ENCODE measurements at places on chromosomes 2 and 18.

DNA sequence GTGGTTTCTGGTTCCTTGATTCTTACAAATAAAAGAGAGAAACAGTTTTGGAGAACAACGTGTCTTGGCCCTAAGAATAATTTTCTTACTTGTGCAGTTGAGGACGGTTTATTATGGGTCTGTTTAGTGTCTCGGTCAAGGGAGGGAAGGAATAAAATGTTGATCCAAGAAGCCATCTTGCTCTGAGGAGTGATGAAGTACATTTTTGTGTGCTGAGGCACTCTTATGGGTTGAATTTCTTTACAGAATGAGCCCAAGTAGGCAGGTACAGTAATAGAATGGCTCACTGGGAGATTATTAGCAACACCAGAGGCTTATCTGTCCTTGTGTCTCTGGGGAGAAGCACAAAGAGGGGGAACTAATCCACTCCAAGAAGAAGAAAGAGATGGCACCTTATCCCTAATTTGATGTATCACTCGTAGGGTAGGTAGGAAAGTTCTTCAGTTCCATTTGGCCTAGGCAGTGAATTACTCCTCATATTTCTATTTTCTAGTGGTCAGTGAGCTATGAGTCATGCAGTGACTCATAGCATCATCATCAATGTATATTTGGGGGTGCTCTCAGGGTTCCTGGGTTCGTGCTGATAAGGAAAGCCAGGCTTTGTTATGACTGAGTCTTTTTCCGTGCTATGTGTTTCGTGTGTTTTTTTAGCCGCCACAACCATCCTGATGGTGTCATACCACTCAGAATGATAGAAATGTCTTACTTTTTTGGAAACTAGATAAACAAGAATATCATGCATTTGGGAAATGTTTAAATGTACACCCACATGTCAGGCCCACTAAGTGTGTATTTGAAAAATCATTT, 250.1 kb upstream of the CTAGE1 start:
- no peak for DNase-seq

DNA sequence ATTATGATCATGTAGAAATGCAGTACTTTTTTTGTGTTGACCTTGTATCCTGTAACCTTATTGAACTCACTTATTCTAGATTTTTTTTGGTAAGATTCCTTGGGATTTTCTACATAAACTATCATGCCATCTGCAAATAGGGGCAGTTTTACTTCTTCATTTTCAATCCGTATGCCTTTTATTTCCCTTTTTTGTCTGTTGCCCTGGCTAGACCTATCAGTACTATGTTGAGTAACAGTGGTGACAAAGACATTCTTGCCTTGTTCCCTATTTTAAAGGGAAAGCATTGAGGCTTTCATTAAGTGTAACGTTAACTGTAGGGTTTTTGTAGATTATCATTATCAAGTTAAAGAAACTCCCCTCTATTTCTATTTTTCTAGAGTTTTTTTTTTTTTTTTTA, 92.3 kb downstream of the LYPD1 start:
- DNase-seq: no peak

DNA sequence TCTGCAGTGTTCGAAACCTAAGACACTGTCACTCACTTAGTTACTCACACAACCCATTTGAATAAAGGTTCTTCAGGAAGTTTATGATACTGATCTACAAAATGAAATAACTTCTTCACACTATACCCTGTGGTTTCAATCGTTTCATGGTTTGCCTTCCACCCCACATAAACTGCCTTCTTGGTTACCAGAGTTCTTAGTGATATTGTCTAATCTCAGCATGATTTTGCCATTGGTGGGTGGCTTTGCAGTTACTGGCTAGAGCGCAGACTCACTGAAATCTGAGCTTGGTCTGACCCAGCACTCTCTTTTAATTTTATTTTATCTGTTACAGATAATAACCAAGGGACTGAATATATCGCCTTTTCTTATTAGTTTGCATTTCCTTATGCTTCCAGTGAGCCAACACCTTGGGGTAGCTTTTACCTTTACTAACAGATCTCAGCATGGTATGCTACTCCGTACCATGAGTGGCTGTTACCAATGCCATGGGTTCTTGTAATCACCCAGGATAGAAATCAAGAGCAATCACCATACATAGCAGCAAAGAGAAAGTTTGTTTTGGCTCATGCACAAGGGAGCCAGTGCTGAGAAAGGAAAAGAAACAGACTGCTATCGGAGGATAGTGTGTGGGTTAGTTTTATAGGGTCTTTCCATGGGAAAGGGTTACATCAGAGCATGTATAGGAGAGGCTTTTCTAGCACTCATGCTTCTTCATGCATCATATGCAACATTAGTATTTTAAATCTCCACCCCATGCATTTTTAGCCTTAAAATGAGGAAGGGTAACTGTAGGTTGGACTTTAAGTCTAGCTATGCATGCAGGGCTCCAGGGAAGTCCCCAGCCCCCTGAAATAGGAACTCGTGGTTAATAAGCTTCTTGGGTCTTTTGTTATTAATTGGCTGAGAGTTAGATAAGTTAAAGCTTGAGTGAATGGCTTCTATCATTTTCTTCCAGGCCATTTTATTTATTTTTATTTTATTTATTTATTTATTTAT, 33.3 kb downstream of the ANXA4 start:
- no peak for DNase-seq

GRCh38 chr2:114001152-114001551, 111.3 kb downstream of the ACTR3 start:
- no peak for DNase-seq

DNA sequence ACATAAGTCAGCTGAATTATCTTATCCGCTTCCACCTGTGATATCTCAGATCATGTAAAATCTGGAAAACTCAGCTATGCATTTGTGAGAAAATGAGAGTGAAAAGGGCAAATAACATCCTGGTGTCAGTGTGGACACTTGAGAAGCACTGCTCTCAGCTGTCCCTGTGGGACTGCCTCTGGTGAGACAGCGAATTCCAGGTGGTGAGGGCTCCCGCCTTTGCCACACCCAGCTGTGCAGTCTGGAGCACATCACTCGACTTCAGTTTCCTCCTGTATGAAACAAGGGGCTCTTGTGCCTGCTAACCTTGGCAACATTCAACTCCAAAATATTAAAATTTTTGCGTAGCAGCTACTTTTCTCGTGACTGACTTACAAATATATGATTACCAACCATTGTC, 194.9 kb upstream of the BOD1L2 start:
- no peak for DNase-seq

DNA sequence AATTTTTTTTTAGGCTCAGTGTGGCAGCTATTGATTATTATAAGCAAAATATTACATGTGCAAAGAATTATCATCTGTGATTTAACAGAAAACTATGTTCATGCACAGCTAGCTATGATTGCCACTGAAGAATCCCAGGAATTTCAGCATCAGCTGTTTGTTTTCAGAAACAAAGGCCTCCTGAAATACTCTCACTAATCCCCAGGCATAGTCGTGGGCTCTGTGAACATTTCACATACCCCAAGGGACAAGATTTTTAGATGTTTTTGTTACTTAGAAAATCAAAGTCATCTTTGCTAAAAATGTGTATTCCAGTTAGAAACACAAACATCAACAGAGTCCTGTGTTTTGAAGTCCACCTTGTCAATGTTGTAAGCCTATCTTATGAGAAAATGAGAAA, 156.1 kb downstream of the MYO1B start:
- DNase-seq: no peak

GRCh38 chr2:190947141-190947540, 66.5 kb downstream of the GLS start:
- no peak for DNase-seq

- no peak for DNase-seq
These were observed 71.9 kb upstream of the GALNT5 start for GRCh38 chr2:157185476-157186227.

DNA sequence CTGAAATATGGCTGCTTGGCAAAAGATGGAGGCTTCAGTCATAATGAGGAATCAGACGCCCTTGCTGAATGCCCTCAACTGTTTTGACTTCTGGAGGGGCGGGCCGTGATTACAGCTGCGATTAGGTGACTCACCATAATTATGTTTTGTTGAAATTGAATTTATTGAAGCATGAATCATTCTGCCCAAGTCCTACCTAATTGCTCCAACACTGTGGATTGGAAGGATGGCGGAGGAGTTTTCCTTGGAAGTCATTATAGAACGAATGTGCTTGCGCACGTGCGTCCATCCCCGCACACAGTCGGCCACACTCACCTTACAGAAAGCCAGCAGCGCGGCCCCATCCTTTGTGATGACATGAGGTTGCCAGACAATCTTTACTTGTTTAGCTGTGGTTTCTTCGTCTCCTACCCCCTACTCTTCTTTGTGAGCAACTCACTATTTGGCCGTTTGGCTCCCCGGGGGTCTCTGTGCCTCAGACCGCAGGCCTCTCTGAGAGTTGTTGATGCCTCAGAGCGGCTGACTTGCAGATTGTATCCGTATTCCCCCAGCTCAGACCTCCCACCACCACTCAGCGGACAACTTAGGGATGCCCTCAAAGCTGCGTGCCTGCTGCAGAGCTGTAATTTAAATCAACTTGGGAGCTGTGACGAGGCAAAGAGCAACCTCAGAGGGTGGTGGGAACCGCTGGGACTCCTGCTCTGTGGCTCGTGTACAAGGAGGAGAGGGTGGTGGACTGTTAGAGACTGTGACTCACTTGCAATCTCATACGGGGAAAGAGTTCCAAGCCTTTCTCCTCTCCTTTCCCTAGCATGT, 513.4 kb downstream of the TNS1 start:
- no peak for DNase-seq

DNA sequence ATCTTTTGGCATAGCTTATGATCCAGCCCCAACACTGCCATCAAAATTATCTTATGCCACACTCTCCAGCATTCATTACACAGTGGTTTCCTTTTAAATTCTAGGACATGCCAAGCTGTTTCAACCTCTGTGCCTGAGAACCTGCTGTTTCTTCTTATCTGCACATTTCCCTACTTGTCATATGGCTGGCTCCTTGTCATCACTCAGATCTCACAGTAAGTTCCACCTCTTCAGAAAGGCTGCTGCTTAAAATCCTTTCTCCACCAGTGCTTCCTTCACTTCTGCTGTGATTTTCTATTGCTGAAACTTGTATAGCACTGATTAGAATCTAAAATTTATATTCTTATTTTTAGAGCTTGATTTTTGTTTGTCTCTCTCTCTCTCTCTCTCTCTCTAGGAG, 43.4 kb downstream of the MC4R start:
- no peak for DNase-seq

DNA sequence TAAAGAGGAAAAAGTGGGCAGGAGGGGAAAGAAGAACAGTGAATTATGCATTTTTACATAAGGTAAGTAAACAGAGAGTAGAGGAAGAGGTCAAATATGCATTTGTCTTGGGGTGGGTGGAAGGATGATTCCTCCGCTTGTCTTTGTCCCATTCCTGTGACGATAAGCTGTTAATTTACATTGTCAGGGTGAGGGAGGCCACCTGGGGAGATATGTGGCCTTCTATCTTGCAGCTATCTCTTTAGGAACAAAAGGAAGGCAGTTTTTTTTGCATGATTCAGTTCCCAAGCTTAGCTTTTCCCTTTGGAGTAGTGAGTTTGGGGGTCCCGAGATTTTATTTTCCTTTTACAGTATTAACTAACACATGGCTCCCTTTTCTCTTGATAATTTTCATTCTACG, 2.2 kb upstream of the INPP4A start:
- no peak for DNase-seq

DNA sequence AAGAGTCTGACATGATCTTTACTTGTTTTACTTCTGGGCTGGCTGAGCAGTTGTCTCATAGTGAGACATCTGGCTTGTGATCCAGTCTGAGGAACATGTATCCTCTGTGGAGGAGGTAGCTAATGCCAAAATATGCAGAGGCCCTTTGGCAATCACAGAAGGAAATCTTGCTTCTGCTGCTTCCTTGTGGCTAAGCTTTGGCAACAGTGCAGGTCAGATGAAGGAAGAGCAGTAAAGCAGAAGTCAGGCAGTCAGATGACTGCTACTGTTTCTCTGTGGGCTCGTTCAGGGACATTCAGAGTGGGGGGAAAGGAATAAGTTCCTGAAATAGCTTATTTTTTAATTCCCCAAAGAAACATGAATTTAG, 22.3 kb downstream of the DOK1 start:
- DNase-seq: no peak

DNA sequence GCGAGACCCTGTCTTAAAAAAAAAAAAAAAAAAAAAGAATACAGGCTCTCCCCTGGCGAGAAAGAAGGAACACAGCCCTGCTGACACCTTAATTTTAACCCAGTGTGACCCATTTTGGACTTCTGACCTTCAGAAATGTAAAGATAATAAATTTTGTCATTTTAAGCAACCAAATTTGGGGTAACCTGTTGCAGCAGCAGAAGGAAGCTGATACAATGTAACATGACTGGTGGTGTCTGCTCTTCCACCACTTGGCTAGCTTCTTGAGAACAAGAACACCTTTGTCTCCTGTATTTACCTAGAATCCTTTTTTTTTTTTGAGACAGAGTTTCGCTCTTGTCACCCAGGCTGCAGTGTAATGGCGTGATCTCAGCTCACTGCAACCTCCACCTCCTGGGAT, 6.6 kb upstream of the STK11IP start:
- no peak for DNase-seq

GRCh38 chr2:151808258-151809072, 19.8 kb downstream of the ARL5A start:
- no peak for DNase-seq

GRCh38 chr18:36960038-36960437, 131.1 kb downstream of the KIAA1328 start:
- DNase-seq: no peak

DNA sequence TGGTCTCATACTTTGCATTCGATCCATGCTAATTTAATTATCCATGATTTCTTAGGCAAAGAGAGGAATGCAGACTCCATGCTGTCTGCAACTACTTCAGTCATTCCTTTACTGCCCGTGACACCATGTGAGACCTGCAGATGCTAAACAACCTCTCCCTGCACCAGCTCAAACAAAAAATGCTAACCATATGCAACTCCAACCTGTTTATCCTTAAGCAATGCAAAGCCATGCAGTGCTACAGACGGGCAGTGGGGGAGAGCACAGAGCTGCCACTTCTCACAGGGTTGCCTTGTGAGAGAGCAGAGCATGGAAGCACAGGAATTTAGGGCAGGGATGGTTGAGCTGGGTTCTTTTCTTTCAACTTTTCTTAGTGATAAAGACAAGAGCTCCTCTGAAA, 74.9 kb upstream of the KLHL14 start:
- no peak for DNase-seq

- DNase-seq: no peak
These were observed 15.0 kb downstream of the RAB1A start for GRCh38 chr2:65114921-65115320.

GRCh38 chr2:148813603-148814065, 61.4 kb upstream of the KIF5C start:
- peak; percentile 78 for DNase-seq

Data from activated T-helper 9 cell treated with anti-CD3 and anti-CD28 coated beads, Interleukin-2, amount 50 U/mL, for 16 hours (primary cell).